K562 (cell line): ENCODE measurements at places on chromosomes 6 and 20. TPM values are rescaled to one million over a fixed set of nuclear protein-coding genes. Genes with fewer than 3 reads are reported as not detected.
A peak's percentile ranks its signal among the peaks of the same experiment; 100 is the strongest.

GRCh38 chr20:46028772-46029371 lies at the start of gene SLC12A5:
SLC12A5 (plus strand) TSS chr20:46029215; CDS start chr20:46029345, 130 bp downstream.
- no peaks in the 10 kb centered on the region for H3K4me1 ChIP-seq
- H3K27me3 ChIP-seq, result peaks cover 12% of the 10 kb centered on the region; the same call in 2 of the 3 replicates
- H3K27ac ChIP-seq, result no peak within 1 kb of the TSS

DNA sequence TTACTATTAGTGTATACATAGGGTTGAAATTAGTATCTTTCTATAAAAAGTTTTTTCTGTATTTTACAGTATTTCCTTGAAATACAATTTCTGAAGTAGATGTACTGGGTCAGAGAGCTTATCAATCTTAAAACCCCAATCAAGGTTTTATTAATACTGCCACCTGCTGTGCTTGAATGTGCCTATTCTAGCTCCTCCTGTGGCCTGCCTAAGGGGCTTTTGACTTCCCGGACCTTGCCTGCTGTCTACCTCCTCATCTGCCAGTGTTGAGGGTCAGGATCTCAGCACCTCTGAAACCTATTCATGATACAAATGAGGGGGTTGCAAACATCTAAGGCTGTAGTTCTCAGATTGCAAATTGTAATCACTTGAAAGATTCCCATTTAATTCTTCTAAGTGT lies 9.2 kb downstream of the PACRG start:
- H3K36me3 ChIP-seq, result no peaks in the 10 kb centered on the region
- H3K4me3 ChIP-seq, result no peak overlapping the region
- no peak for DNase-seq

DNA sequence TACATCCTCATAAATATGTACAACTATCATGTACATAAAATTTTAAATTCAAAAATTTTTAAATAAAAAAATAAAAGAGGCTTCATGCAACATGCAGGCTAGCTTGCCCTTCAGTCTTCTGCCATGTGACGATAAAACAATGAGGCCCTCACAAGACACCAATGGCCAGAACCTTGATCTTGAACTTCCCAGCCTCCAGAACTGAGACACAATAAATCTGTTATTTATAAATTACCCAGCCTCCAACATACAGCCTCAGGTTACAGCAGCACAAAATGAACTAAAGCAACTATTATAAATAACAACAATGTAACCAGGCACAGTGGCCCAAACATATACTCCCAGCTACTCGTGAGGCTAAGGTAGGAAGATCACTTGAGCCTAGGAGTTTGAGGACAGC lies 42.8 kb downstream of the SERAC1 start:
- no peaks in the 10 kb centered on the region for H3K36me3 ChIP-seq
- no peak overlapping the region for H3K27ac ChIP-seq
- H3K27me3 ChIP-seq, result no peaks in the 10 kb centered on the region
- DNase-seq, result no peak
- no peak overlapping the region for H3K4me3 ChIP-seq

DNA sequence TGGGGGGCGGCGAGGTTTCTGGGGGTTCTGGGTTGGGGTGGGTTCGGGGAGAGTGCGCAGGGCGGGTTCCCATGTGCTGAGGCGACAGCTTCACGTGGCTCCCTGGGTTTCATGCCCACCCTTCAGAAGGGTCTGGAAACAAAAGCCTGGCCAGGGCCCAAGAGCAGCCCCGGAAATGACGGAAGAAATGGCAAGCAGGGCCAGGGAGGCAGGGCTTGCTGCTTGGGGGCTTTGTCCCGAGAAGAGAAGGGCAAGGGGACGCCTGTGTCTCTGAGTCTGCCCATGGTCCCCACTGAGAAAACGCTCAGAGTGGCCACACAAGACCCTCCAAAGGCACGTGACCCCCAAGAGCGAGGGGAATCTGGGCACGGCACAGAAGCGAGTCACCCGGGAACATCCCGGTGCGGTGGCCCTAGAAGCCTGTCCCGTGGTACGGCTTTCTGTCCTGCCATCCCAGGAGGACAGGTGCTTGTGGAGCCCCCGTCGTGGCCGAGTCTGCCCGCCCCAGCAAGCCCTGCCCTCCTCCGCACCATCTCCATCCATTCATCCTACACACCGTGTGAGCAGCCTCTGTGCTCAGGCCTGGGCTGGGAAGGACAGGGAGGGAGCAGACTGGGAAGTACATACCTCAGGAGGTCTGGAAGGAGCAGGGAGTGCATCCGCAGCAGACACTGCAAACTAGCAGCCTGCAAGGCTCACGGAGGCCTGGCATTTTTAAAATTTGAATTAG lies 9.0 kb downstream of the NPEPL1 start:
- peaks cover 19% of the 10 kb centered on the region for H3K4me1 ChIP-seq
- no peak overlapping the region for H3K4me3 ChIP-seq
- no peaks in the 10 kb centered on the region; the same call in 2 of the 3 replicates for H3K36me3 ChIP-seq
- no peak overlapping the region for H3K27ac ChIP-seq
- H3K27me3 ChIP-seq, result no peaks in the 10 kb centered on the region

GRCh38 chr6:166582258-166582657 lies 4.2 kb downstream of the RAMACL start:
- no peak overlapping the region for H3K4me3 ChIP-seq
- H3K4me1 ChIP-seq, result no peaks in the 10 kb centered on the region
- H3K27me3 ChIP-seq, result 0 out of 3 replicates have a peak, but pooled peaks cover 5% of the 10 kb centered on the region

GRCh38 chr20:61985096-61985495 lies 80.6 kb downstream of the TAF4 start:
- H3K4me1 ChIP-seq, result peaks cover 14% of the 10 kb centered on the region
- H3K27me3 ChIP-seq, result no peaks in the 10 kb centered on the region
- no peak for DNase-seq
- H3K27ac ChIP-seq, result no peak overlapping the region

DNA sequence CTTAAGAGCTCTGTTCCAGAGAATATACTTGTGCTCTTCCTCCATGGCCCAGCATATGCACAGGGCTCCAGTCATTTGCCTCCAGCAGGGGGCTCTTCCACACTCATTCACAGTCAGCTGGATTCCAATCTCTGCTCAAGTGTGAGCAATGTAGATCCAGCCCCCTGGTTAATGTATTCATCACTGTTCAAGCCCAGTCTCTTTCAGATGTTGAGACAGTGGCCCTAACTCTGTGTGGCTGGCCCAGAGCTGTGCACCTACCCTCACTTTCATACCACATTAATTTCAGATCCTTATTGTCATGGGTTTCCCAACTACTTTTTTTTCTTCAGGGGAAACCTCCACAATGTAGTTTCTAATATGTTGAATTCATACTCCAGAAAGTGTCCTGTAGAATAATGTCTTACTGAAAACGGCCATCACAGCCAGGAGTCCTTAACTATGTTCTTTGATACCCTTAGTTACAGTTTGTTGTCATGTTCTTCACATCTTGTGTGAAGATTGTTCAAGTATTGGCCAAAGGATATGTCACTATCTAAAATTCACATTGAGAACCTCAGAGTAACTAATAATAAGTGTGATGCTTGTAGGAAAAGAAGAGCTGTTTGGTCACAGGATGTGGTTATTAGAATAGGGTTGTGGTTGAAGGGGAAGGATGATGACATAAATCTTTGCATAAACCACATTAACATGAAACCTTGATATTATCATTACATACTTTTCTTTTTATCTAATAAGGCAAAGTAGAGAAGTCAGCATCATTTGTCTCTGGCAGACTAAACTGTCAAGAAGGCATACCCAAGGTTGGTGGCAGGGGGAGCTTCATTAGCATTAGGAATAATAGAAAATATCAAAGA lies 14.4 kb upstream of the HLA-DQA1 start:
- H3K4me1 ChIP-seq, result no peaks in the 10 kb centered on the region
- no peak overlapping the region for H3K27ac ChIP-seq
- no peak for DNase-seq
- H3K4me3 ChIP-seq, result no peak overlapping the region

GRCh38 chr20:35404614-35405259 lies 7.0 kb downstream of the UQCC1 start:
- H3K27ac ChIP-seq, result no peak overlapping the region
- no peaks in the 10 kb centered on the region for H3K4me1 ChIP-seq
- H3K4me3 ChIP-seq, result no peak overlapping the region
- H3K27me3 ChIP-seq, result no peaks in the 10 kb centered on the region
- H3K36me3 ChIP-seq, result peaks cover 40% of the 10 kb centered on the region
- DNase-seq, result no peak

Gene GINS1
- total RNA-seq, result 31.8 TPM in 2 replicates

DNA sequence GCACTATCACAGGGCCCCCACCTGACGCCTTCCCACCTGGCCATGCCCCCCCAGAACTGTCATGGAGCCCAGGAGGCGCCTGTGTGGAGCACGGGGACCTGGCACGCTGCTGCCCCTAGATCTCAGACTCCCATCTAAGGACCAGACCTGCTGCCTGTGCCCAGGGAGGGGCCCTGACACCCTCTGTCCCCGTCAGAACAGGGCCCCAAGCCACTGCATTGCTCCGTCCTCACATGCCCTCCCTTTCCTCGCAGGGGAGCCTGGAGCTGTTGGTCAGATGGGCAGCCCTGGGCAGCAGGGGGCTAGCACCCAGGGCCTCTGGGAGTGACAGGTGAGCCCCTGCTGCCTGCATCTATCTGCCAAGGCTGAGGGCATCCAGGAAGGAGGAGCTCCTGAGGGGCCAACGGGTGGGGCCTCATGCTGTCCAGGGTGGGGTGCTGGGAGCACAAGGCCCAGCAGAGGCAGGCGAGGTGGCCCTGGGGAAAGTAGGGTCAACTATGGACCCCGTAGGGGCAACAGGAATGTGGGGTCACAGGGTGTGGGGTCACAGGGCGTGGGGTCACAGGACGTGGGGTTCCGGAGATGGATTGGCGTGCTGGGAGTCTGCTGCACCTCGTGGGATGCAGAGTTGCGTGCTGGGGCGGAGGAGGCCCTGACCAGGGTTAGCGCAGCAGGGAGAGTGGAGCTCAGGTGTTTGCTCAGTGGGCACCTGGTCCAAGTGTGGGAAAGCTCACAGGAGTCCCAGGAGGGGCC lies 31.6 kb downstream of the CHRNA4 start:
- no peak overlapping the region for H3K27ac ChIP-seq
- DNase-seq, result no peak
- no peak overlapping the region for H3K4me3 ChIP-seq
- no peaks in the 10 kb centered on the region for H3K36me3 ChIP-seq
- H3K27me3 ChIP-seq, result peaks cover 10% of the 10 kb centered on the region
- H3K4me1 ChIP-seq, result no peaks in the 10 kb centered on the region

Gene ASIP
- total RNA-seq, result not detected in 2 replicates

Gene ADGRF5
- total RNA-seq, result 0.07 and 0.22 TPM in 2 replicates

DNA sequence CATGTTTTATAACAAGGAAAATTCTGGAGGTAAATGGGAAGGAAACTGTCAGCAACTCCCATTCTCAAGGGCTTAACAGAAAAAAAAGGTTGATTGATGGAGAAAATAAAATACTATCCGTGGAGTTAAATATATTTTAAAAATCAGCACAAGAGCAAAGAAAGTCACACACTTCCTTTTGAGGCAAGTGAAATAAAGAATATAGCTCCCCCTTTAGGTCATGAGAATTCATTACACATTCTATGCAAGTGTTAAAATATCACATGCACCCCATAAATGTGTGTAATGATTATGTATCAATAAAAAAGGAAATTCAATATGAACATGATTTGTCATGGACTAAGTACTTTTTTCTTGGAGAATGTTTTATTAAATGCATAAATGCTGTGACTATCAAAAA lies 349.2 kb downstream of the TPBG start:
- H3K36me3 ChIP-seq, result no peaks in the 10 kb centered on the region
- peak; percentile 36 for DNase-seq
- H3K4me3 ChIP-seq, result no peak overlapping the region
- no peaks in the 10 kb centered on the region for H3K27me3 ChIP-seq
- H3K27ac ChIP-seq, result no peak overlapping the region

DNA sequence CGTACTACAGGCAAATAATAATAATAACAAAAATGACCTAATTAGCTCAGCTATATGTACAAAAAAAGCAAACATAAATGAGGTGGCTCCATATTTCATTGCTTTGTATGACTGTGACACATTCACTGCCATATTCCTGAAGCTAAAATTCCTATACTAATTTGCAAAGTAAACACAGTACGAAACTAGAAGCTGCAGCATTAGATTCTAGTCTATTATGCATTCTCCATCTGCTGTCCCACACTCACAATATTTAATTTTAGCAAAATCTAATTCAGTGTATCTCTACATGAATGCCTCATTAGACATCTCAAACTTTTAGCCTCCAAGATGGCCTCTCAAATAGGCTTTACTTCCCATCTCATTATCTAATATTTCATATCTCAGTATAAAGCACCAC lies 55.1 kb downstream of the ATG5 start:
- H3K36me3 ChIP-seq, result peaks cover 7% of the 10 kb centered on the region; the same call in 1 of the 3 replicates
- H3K4me1 ChIP-seq, result no peaks in the 10 kb centered on the region; the same call in 2 of the 3 replicates
- no peak for DNase-seq
- no peak overlapping the region for H3K4me3 ChIP-seq

Gene CRIP3
- 0.82 and 0.89 TPM in 2 replicates for total RNA-seq

- peaks cover 5% of the 10 kb centered on the region; the same call in 1 of the 2 replicates for H3K27me3 ChIP-seq
- no peak overlapping the region for H3K4me3 ChIP-seq
- no peaks in the 10 kb centered on the region for H3K4me1 ChIP-seq
- H3K27ac ChIP-seq, result no peak overlapping the region
Observed at GRCh38 chr6:117444600-117444999, 18.9 kb upstream of the ROS1 start.

- H3K4me1 ChIP-seq, result no peaks in the 10 kb centered on the region
- no peak overlapping the region for H3K4me3 ChIP-seq
- no peak overlapping the region for H3K27ac ChIP-seq
Observed at GRCh38 chr20:52619671-52620070, 352.5 kb upstream of the TSHZ2 start.

Gene DUSP15
- not detected in 2 replicates for total RNA-seq

Gene UNC5CL
- total RNA-seq, result 0.64 and 0.78 TPM in 2 replicates

GRCh38 chr6:52635049-52635577 lies 35.8 kb upstream of the TMEM14A start:
- H3K36me3 ChIP-seq, result no peaks in the 10 kb centered on the region
- no peak for DNase-seq
- no peak overlapping the region for H3K4me3 ChIP-seq
- H3K27ac ChIP-seq, result no peak overlapping the region

GRCh38 chr6:165636402-165637048 lies 26.5 kb downstream of the PDE10A start:
- H3K27me3 ChIP-seq, result no peaks in the 10 kb centered on the region
- no peak overlapping the region for H3K4me3 ChIP-seq
- DNase-seq, result no peak
- H3K4me1 ChIP-seq, result no peaks in the 10 kb centered on the region

DNA sequence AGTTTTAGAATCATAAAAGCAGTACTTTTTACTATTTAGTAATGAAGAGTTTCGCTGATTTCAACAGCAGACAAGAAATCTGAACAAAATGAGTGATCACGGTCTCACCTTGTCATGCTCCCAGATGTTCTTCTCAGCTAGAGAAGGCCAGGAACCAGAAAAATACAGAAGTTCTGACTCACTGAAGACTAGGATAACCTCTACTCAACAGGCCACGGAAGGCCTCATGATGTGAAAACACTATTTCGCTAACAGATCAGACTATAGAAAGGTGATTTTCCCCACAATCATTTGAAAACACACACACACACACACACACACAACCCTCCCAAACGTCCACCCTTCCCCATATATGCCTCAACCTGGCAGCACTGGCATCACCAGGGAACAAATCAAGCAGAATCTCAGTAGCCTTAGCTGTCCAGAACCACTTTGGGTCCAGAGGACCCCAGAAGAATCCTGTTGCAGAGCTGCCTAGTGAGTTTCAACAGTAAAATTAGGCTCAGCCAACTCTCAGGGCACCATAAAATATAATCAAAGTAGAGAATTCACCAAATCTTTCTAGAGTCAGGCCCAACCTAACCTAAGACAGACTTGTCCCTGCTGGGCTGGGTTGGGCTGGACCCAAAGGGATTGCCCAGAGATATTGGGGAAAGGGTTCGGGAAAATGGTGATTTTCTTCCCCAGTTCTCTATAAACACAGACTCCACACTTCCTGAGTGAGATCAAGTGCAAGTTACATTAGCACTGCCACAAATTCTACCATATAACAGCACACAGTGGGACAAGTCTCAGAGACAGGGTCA lies 7.9 kb downstream of the EXOC2 start:
- H3K27ac ChIP-seq, result no peak overlapping the region
- DNase-seq, result no peak
- H3K4me1 ChIP-seq, result peaks cover 4% of the 10 kb centered on the region; the same call in 1 of the 2 replicates
- H3K27me3 ChIP-seq, result no peaks in the 10 kb centered on the region
- H3K36me3 ChIP-seq, result peaks cover 15% of the 10 kb centered on the region
- no peak overlapping the region for H3K4me3 ChIP-seq
